ENCODE measurements at places on chromosomes 11 and 22. TPM values are rescaled to one million over a fixed set of nuclear protein-coding genes. Genes with fewer than 3 reads are reported as not detected.

GRCh38 chr11:59187035-59187434, 15.1 kb downstream of the DTX4 start:
- no peaks in the 10 kb centered on the region for H3K27me3 ChIP-seq
- H3K27ac ChIP-seq = peak overlapping the region; percentile 94
- peaks cover 46% of the 10 kb centered on the region for H3K36me3 ChIP-seq
- peaks cover 83% of the 10 kb centered on the region for H3K4me1 ChIP-seq

DNA sequence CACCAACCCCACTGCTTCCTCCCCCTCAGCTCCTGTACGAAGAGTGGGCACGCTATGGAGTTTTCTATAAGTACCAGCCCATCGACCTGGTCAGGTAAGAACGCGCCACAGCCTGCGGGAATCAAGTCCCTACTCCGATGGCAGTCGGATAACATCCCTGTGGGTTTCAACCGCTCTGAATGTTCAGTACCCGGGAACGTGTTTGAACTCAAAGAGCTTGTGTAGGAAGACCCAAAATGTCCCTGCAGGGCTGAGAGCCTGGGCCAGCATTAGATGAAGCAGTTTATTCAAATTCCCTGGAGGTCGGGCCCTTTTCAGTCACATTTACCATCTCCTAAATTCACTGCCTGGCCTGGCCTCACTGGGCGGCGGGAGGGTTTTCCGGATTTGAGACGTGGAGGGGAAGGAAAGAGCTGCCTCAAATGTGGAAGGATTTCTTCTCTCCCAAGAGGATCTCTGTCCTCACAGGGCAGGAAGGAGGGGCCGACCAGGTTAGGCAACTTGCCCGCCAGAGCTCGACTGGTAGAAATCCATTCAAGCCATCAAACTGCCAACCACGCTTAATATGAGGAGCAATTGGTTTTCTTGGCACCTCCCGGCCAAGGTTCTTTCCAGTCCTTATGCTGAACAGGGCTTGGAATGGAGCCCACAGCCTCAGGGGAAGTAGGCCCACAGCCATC, 46.3 kb downstream of the ANO1 start:
- no peak overlapping the region for H3K4me3 ChIP-seq
- H3K36me3 ChIP-seq = no peaks in the 10 kb centered on the region
- no peak overlapping the region for H3K27ac ChIP-seq
- H3K27me3 ChIP-seq = peaks cover 18% of the 10 kb centered on the region
- no peak for DNase-seq

GRCh38 chr11:9264316-9265210, 587 bp downstream of the DENND5A start:
- H3K4me3 ChIP-seq = peak overlapping the region; percentile 88
- H3K4me1 ChIP-seq = peaks cover 21% of the 10 kb centered on the region
- H3K36me3 ChIP-seq = peaks cover 24% of the 10 kb centered on the region
- peak overlapping the region; percentile 85 for H3K27ac ChIP-seq
- DNase-seq = peak; percentile 16
- no peaks in the 10 kb centered on the region for H3K27me3 ChIP-seq

GRCh38 chr22:46547179-46547882, 9.9 kb upstream of the CELSR1 start:
- peak; percentile 34 for DNase-seq
- H3K36me3 ChIP-seq = peaks cover 18% of the 10 kb centered on the region
- peak overlapping the region; percentile 29 for H3K4me3 ChIP-seq
- peak overlapping the region; percentile 68 for H3K27ac ChIP-seq
- peaks cover 33% of the 10 kb centered on the region for H3K4me1 ChIP-seq

OR6A2 gene
- total RNA-seq = 0.09 TPM

CATSPERZ gene
- not detected for total RNA-seq

MED17 gene
- 27.5 TPM for total RNA-seq

DNA sequence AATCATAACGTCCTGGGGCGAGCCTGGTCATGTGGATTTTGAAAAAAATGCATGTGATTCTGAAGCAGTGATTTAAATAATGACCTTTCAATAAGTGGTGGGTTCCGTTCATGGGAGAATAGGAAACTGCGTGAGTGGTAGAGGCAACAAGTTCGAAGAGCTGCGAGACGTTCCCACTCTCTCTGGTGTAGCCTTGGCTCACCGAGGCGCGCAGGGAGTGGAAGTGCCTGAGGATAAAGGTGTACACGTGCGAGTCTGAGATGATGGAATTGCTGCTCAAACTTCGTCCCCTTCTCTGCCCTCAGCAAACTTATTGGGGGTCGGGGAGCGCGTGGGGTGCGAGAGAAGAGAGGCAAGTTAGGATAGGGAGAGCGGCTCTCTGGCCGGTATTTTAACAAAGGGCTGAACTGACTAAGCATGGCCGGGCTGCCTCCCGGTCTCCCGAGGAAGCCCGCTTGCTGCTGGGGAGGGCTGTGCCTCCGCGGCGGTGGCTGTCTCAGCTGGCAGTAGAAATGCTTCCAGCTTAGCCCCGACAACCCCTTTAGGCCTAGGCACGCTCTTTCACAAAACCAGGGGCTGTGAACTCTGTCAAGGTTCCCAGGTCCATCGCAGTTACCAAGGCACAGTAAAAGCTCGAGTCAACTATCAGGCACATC, 875 bp upstream of the STT3A start:
- H3K27me3 ChIP-seq = no peaks in the 10 kb centered on the region
- peak overlapping the region; percentile 99 for H3K4me3 ChIP-seq
- DNase-seq = peak; percentile 24
- H3K4me1 ChIP-seq = peaks cover 19% of the 10 kb centered on the region
- peak overlapping the region; percentile 100 for H3K27ac ChIP-seq
- peaks cover 38% of the 10 kb centered on the region for H3K36me3 ChIP-seq

- H3K4me3 ChIP-seq = no peak overlapping the region
- no peak overlapping the region for H3K27ac ChIP-seq
- H3K36me3 ChIP-seq = no peaks in the 10 kb centered on the region
Measured at GRCh38 chr22:49239264-49240015, 588.2 kb downstream of the BRD1 start.

KRTAP5-10 gene
- not detected for total RNA-seq
